ENCODE measurements at places on chromosomes 6 and 20.

DNA sequence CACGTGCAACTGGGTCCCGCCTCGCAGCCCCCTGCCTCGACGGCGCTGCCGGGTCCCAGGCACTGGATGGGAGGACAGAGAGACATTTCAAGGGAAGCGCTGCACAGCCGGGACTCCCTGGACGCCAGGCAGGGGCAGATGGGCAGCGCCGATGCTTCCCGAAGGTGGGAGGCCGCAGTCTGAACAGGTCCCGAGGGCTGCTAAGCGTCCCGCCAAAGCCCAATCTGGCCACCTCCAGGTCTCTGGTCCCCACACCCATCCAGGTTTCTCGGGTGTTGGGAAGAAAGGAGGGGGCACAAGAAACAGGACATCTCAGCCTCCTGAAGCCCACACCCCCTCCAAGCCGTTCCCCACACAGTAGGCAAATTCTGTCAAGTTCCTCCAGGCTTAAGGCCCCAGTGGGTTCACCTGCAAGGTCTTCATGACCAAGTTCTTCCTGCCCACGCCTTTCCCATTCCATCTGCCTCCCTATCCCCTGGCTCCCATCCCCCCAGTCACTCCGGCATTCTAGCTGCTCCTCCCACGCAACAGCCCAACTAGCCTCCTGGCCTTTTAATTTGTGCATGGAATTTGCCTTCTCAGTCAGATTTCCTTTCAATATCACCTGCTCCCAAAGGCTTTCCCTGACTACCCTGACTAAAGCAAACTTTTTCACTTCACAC, 5.4 kb upstream of the CPXM1 start:
- DNase-seq: peak; percentile 12

- no peak for DNase-seq
Measured at GRCh38 chr20:57866250-57867106, 156.7 kb upstream of the PMEPA1 start.

DNA sequence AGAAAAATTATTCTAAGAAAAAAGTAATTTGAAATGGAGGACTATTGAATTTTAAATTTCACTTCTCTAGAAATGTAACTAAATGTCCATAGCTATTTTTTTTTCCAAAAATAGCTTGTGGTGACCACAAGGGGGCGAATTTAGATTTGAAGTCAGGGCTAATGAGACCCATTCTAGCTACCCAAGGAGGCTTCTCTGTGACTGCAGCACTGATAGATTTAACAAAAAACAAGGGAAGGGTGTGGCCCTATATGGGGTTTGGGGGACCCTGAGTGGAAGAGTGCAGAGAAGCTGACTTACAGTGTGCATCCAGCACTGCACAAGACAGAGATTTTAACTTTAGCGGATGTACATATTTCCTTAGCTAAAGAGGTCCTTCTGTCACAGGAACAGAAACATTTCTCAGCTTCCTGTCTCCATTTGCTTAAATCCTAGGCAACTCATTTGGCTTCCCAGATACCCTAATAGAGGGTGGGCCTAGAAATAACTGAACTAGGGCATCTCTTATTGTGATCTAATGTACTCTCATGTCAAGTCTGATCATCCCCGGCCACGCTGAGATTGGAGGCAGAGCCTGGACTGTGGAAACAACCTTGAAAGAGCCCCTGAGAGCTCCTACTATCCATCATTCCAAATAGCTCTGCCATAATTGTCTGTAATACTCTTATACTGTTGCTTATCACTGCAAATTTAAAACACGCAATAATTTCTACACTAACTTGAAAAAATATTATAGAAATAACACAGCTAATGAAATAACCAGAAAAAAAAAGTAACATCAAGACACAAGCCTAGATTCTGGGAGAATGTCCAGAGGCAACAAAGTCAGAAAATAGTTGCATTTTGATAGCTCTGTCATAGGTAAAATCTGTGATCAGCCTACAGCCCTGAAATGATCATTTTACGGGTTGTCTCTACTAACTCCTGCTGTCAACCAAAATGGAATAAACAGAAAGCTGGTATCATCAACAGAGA, 93.6 kb downstream of the SNAP91 start:
- DNase-seq: peak; percentile 34

DNA sequence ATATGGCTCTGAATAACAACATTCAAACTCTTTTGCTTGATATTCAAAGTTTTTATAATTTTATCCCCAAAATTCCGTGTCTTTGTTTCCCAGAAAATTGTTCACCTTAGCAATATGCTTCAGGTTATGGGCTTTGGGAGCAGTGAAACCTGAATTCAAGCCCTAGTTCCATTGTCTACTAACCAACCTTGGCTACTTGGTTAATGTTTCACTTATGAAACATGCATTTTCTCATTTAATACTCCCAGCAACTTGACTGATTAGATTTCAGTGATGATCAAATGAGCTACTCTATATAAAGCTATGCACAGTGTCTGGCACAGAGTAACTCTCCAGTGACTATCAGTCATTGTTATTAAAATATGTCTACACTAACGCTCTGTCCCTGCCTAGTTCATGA, 192.2 kb upstream of the TENT5A start:
- DNase-seq: no peak

GRCh38 chr6:83928286-83928685, 68.8 kb downstream of the CYB5R4 start:
- no peak for DNase-seq

DNA sequence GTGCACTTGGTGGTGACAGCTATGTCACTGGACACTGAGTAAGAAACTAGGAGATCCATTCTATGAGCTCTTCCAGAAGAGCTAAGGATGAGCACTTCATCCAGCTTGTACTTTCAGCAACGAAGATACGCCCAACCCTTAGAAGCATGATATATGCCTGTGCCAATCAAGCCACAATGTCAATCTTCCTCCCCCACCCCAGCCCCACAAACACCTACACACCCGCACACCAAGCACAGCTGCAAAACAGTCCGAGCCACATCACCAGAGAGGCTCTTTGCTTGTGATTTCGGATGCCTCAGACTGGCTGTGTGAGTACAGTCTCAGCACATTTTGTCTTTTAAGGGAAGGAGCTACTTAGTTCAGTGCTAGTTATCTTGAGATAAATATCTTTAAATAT, 260.5 kb downstream of the FOXC1 start:
- no peak for DNase-seq

GRCh38 chr6:167031082-167031709, 32.0 kb downstream of the CEP43 start:
- DNase-seq: no peak

GRCh38 chr20:17438436-17439039, 92.6 kb downstream of the BFSP1 start:
- no peak for DNase-seq

- no peak for DNase-seq
Measured at GRCh38 chr20:50130356-50130723, 17.4 kb upstream of the UBE2V1 start.

DNA sequence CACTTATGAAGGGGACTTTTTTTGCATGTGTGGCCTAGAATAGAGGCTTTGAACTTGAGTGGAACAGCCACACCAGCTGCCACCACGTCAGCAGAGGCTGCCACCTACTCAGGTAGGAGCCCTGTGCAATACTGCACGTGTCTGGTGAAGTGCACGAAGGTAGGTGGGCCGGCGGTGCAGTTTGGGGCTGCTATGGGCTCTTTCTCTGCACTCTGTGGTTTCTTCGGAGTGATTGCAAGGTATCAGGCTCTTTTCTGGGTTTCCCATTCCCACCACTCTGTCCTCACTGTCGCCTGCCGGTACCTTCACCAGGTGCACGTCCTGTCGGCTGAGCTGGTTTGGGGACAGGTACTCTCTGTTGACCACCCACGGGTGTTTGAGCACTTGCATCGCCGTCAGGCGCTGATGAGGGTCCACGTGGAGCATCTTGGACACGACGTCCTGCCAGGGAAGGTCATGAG, 30.8 kb upstream of the MPC1 start:
- DNase-seq: no peak

GRCh38 chr6:135012764-135013163, 41.9 kb downstream of the HBS1L start:
- no peak for DNase-seq

GRCh38 chr6:112501705-112502104, 154.6 kb downstream of the RFPL4B start:
- DNase-seq: no peak

Measured in GM13976 (cell line).